T-helper 2 cell treated with Interferon-gamma antibody and Interleukin-4, amounts not matched to agents 100 ng/mL and 5 ng/mL, for 36 hours (primary cell): ENCODE measurements at places on chromosomes 7 and 10. TPM values are rescaled to one million over a fixed set of nuclear protein-coding genes. Genes with fewer than 3 reads are reported as not detected.

The SH2B2 gene
- 0.30 and 0.45 TPM in 2 replicates for total RNA-seq

The C10orf62 gene
- total RNA-seq: not detected in 2 replicates

The CRYGN gene
- not detected in 2 replicates for total RNA-seq

The SLC18A2 gene
- total RNA-seq: 0.09 TPM in 1 of 2 replicates, not detected in the other

The SEMA3D gene
- total RNA-seq: not detected in 2 replicates

The MRC1 gene
- total RNA-seq: not detected in 2 replicates

The GARIN1A gene
- total RNA-seq: 0.68 and 0.95 TPM in 2 replicates

The NHLRC2 gene
- total RNA-seq: 25.4 and 27.9 TPM in 2 replicates
